Mucosa of descending colon (tissue), 3 donors: ENCODE measurements at places on chromosomes 13 and 19.

- DNase-seq: no peak
These were observed 680.8 kb downstream of the LIG4 start for GRCh38 chr13:107534548-107534947.

GRCh38 chr19:39817888-39818561, 15.9 kb downstream of the DYRK1B start:
- no peak for DNase-seq

GRCh38 chr19:16315825-16316505, 8.7 kb upstream of the KLF2 start:
- DNase-seq: no peak

- no peak for DNase-seq
These were observed 170.7 kb upstream of the TSHZ3 start for GRCh38 chr19:31519908-31520307.

- DNase-seq: no peak
These were observed 12.6 kb downstream of the CCL25 start for GRCh38 chr19:8064911-8065874.

- DNase-seq: no peak
These were observed 48.6 kb upstream of the WASF3 start for GRCh38 chr13:26508885-26509284.
